ENCODE measurements at places on chromosomes 3 and 15.

DNA sequence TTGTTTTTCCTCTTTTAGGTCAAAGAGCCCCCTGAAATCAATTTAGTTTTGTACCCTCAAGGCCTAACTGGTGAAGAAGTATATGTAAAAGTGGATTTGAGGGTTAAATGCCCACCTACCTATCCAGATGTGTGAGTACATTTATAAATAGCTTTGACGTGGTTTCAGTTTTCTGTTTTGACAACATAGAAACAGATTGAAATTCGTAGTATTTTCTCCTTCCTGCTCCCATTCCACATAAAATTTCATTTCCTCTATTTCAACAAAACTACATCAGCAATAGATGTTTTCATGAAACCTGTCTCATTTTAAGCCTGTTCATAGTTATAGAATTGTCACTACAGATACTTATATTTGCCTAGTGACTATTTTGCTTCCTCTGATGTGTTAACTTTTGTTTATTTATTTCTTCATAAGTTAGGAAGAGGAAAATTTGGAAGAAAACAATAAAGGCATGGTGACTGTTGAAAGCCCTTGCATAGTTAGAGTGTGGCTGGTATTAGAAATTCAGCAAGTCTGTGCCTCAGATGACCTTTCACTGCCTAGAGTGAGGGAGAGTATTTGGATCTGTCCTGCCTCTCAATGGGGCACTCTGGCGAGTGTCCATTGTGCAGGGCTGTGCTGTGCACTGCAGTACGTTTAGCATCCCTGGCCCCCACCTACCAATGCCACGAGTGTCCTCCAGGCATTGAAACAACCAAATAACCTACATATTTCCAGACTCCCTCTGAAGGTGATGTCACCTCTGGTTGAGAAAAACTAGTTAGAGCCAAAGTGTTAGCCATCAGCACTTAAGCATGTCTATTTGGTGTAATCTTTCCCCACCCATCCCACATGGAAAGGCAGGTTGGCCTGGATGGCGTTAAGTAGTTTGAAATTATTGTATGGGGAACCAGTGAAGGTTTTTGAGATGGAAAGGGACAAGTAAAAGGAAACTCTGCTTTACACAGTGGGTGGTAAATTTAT is 5.9 kb downstream of the EIF2AK4 start:
- DNase-seq: no peak

DNA sequence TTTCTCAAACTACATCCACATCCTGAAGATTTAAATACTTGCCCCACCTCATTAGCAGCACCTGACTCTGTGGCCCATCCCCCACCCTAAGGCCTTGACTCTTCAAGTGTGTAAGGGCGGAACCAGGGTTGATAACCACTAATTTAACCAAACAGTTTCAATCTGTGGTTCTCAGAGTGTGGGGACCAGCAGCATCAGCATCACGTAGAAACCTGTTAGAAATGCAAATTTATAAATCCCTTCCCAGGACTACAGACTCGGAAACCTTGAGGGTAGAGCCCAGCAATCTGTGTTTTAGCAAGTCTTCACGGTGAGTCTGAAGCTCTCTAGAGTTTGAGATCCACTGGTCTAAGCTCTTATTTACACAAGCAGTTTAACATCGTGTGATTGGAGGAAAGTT is 12.4 kb downstream of the GNB4 start:
- DNase-seq: no peak

DNA sequence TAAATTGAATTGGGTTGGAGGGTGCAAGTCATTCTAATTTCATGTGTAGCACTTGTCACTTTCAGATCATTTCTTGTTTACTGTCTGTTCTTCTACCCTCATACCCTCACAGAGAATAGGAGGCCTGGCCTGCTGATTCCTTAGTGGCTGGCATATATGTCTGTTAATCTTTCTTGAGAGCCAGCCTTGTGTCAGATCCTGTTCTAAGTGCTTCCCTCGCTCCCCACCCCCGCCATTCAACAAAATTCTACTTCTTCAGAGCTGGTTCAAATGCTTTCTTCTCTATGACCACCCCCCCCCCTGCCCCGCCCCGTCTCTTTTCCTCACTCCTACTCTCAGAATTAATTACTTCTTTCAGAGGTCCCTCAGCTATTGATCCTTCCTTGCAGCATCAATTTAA is 1.5 kb upstream of the U2SURP start:
- DNase-seq: no peak

GRCh38 chr3:148089171-148089570 is 608.5 kb upstream of the AGTR1 start:
- no peak for DNase-seq

GRCh38 chr3:49912881-49913281 is 9.2 kb upstream of the MST1R start:
- no peak for DNase-seq

DNA sequence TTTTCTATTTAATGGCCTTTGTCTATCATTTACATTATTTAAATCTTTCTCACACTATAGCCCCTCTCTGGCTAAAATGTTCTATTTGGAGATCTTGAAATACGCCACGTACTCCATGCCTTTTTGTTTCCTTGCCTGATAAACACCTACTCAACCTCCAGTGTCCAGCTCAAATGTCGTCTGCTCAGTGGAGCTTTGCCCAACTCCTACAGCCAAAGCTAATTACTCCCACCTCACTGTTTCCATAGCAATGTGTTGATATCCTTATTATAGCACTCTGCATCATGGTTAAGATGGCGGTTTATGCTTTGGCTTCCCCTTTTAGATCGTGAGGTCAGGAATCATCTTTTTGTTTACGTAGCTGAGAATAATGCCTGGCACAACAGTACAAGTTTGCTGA is 55.9 kb downstream of the NGLY1 start:
- no peak for DNase-seq
